Heart left ventricle (tissue), 16 donors: ENCODE measurements at places on chromosomes 6 and 20. TPM values are rescaled to one million over a fixed set of nuclear protein-coding genes. Genes with fewer than 3 reads are reported as not detected.
A peak's percentile ranks its signal among the peaks of the same experiment; 100 is the strongest.

GRCh38 chr6:22466665-22467245, 102.6 kb upstream of the HDGFL1 start:
- no peak for DNase-seq

DNA sequence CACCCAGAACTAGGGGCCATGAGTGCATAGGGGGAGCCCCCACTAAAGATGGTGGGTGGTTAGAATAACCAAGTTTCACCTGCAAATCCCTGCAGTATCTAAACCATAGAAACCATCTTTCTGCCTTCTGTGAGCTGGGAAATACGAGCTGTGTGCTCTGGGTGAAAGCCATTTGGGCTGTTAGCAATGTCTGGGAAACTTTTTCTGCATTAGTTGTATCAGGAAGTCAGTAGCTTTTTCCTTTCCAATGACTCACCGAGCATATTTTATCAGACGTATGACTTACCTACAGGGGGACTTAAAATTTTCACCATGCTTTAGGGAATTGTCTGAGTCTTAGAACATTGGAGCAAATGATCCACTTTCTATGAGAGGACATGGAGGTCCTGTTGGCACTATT, 584.0 kb downstream of the QKI start:
- no peak for DNase-seq

DNA sequence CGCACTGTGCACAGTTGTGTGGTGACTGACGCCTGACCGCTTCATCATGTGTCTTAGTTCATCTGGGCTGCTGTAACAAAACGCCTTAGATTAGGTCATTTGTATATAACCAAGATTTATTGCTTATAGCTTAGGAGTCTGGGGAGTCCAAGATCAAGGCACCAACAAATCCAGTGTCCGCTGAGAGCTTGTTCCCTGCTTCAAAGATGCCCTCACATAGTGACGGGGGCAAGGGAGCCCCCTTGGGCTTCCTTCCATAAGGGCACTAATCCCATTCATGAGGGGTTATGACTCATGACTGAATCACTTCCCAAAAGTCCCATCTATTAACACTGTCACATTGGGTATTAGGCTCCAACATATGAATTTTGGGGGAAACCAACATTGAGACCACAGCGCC, 34.6 kb downstream of the CYP24A1 start:
- no peak for DNase-seq

GRCh38 chr6:165635965-165636364, 27.1 kb downstream of the PDE10A start:
- DNase-seq, result no peak

GRCh38 chr20:63681609-63682142, 14.8 kb upstream of the TNFRSF6B start:
- no peak for DNase-seq

GRCh38 chr20:3781153-3781910, at the start of gene SPEF1:
SPEF1 (minus strand) TSS chr20:3781448; CDS start chr20:3781287, 161 bp downstream.
- DNase-seq, result peak; percentile 81

DNA sequence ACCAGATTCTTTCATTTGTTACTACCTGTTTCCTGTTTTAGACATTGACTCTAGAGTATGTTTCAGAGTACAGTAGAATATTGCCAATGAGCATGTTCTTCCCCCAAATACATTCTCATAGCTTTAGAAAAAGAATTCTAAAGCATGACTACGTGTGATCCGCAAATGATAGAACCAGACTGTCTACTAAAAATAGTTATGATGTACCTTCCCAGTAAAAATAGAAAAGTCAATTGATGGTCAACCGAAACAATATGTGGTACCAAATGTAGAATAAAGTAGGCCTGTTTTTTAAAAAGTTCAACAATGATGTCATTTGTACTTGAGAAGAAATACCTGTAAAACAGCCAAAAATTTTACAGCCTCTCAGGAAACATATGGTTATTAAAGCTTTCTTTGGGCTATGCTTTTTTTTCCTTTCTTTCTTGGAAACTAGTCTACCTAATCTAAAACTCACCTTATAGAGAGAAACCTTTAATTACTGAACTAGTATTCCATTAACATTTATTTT, 130.1 kb upstream of the MTHFD1L start:
- DNase-seq, result no peak

DNA sequence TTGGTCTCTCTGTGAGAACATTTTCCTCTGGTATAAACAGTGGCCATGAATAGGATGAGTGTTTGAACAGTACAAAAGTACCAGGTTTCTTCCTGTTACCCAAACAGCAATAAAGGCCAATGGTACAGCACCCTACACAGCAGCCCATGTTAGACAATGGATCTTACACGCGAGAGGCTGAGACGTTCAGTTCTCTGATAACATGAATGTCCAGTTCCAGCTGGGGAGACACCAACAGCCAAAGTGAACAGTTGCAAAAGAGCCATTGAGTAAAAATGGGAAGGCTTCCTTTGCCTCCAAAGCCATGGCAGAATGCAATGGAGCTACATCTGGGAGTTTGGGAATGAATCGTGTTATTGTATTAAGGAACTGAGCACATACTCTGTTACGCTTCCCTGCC, 246.8 kb upstream of the SGK1 start:
- no peak for DNase-seq

DNA sequence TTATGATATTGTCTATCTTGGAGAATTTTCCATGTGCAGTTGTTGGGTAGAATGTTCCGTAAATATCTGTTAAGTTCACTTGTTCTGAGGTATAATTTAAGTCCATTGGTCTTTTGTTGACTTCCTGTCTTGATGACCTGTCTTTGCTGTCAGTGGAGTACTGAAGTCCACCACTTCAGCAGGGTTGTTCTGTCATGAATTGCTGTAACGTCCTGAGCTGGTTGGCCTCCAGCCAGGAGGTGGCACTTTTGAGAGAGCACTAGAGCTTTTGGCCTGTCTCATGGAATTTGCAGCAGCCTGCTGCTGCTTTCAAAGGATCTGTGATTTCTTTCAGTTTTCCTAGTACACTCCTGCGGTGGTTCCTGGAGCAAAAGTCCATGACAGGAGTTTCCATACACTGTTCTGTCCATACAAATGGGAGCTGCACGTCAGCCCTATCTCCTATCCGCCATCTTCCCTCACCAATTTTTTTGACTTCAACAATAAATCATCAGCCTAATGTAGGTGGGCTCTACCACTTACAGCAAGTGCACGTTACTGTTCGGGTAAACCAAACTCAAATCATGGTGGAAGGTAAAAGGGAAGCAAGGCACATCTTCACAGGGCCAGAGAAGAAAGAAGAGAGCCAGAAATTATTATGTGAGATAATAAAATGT, 46.9 kb upstream of the TRERF1 start:
- no peak for DNase-seq

- no peak for DNase-seq
Measured at GRCh38 chr6:130306377-130306776, 59.4 kb upstream of the TMEM200A start.

DNA sequence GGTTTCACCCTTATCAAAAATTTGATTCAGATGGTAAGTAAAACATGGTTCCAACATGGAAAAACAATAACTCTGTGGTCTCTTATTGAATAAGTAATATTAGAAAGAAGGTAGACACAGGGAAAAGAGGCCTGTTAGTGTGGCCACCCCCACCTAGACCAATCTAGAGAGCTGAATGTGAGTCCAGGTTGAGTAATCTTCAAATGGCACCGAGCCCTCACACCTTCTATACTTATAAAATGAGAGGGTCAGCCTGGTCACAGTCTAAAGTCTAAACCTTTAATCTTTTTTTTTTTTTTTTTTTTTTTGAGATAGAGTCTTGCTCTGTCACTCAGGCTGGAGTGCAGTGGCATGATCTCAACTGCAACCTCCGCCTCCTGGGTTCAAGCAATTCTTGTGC, 6.9 kb downstream of the FAM184A start:
- no peak for DNase-seq

DNA sequence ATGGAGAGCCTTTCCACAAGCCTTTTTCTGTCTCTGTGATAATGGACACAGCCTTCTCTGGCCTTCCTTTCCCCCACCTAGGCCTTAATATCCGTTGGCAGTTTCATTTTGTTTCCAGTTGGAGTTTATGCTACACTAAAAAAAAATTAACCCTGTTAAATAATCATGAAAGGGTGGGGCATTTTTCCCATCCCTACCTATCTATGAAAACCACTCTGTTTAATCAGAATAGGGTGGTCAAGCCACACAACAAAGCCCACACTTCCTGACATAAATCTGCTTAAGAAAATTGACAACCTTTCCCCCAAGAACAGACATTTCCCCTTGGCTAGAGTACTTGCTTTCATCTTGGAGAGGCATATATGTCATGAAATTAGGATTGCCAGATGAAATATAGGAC, 14.2 kb downstream of the TXLNB start:
- no peak for DNase-seq

GRCh38 chr6:91213229-91213901, 626.5 kb upstream of the MAP3K7 start:
- no peak for DNase-seq

DNA sequence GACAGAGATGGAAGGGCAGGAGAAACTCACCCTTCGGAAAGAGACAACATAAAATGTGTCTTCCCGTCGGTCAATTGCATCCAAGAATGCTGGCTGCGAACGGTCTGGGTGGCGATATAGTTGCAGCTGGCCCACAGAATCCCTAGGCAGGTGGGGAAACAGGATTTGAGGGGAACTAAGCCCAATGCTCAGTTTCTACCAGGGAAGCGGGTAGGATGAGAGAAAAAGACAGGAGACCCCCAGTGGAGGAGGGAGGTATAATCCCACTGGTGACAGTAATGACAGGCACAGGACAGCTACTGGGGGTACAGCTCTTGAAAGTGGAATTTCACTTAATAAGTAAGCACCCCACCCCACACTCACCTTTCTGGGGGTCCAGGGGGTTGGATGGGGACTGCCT, 7.5 kb upstream of the TNXB start:
- no peak for DNase-seq

DNA sequence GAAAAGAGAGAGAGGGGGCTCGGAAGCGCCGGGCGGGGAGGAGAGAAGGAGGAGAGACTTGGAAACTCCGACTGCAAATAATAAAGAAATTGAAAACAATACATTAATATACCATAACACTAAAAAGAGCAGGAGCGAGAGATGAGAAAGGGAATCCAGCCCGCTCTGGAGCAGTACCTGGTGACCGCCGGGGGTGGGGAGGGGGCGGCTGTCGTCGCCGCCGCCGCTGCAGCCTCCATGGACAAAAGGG, 338 bp downstream of the E2F3 start:
- DNase-seq, result no peak

GRCh38 chr6:139927236-139927635, 552.8 kb upstream of the CITED2 start:
- no peak for DNase-seq

GRCh38 chr6:90695316-90695715, 108.4 kb upstream of the MAP3K7 start:
- no peak for DNase-seq

DNA sequence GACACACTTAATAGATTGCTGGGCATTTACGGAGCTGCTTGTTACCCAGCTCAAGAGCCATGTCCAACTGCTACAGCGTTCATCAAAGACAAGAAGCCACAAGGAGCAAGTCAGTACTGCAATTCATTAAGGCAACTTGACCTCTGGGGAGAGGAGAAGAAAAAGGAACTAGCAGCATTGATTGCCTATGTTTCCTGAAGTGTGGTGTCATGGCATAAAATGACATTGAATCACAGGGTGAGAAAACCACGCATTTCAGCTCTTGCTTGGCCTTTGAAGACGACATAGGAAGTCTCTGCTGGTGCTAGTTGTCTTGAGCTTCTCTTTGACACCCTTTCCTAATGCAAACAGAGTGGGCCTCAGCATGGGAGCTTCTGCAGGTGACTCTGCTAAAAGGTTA, 139.1 kb downstream of the CDH26 start:
- no peak for DNase-seq

- DNase-seq, result no peak
Measured at GRCh38 chr20:62487561-62488354, 12.0 kb upstream of the GATA5 start.

DNA sequence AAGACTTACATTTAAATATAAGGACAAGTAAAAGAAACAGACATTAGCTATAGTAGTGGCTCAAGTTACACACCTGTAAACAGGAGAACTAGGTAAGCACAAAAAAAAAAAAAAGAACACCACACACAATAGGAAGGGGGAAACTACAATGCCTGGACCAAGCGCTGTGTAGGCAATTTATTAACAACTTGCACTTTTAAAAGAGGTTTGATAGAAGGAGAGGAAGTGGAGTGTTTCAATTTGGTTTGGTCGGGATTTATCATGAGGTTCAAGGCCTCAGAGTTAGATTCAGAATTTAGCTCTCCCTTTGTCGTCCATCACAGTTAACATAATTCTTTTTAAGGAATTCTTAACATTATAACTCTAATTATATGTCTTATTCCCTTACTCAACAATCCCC, 1.1 kb upstream of the USP49 start:
- DNase-seq, result no peak

DNA sequence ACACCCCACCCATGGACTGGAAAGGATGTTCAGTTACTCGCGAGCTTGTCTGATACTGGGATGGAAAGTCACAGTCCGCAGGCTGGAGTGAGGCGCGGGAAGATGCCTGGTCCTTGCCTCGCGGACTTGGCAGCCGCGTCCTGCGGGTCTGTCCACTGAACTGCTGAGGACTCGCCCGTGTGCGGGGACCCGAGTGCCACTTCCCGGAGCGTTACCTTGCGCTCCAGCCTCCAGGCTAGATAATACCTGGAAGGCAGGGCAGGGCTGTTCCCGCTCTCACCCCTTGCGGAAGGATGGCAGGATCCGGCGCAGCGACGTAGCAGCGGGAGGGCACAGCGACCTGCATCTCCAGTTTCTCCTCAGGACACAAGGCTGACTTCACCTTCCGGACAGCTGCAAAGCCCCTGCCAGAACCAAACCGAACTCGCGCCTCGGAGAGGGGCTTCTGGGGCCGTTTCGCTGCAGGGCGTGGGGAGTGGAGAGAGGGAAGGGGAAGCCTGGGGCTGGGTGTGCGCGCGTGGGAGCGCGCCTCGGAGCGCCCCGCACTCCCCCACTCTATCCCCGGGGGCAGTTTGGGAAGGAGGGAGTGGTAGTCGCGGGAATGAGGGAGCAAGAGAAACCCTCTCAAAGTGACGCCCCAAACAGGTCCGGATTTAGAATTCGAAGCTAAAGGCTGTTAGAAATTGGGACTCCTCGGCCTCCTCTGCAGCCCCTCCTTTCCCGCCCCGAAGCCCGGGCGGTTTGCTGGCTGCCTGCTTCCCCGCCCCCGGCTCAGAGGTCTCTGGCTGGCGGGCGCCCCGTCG, at the start of gene KCNQ5:
Gene KCNQ5 (plus strand): TSS at position 774 of the 803 bp plus-strand sequence.
- no peak for DNase-seq

DNA sequence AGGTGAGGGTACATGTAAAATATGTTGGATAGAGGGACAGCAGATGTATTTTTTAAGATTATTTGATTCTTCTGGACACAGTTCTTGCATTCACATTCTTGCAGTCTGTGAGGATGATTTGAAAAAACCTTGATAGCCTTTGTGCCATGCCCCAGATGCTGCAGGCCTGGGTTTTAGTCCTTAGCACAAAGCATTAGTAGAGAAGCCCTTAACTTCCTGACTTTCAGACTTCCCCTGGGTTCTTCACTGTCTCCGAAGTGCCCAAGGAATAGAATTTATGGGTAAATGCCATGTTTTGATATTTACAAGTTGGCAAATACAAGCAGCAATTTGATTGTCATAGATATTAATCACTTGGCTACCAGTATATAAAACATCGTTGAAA, 67.6 kb upstream of the SUPT3H start:
- DNase-seq, result no peak

- no peak for DNase-seq
Measured at GRCh38 chr6:163291622-163292021, 122.9 kb upstream of the QKI start.

GRCh38 chr6:15364401-15365037, 118.7 kb downstream of the JARID2 start:
- DNase-seq, result no peak

The AAR2 gene
- polyA plus RNA-seq, result 7.8 TPM

The BLTP3A gene
- polyA plus RNA-seq, result 13.9 TPM

The NT5E gene
- polyA plus RNA-seq, result 1.5 TPM

The PRR18 gene
- 0.08 TPM for polyA plus RNA-seq

The TRDN gene
- 577 TPM for polyA plus RNA-seq
